ENCODE measurements at places on chromosomes 6 and 20.

DNA sequence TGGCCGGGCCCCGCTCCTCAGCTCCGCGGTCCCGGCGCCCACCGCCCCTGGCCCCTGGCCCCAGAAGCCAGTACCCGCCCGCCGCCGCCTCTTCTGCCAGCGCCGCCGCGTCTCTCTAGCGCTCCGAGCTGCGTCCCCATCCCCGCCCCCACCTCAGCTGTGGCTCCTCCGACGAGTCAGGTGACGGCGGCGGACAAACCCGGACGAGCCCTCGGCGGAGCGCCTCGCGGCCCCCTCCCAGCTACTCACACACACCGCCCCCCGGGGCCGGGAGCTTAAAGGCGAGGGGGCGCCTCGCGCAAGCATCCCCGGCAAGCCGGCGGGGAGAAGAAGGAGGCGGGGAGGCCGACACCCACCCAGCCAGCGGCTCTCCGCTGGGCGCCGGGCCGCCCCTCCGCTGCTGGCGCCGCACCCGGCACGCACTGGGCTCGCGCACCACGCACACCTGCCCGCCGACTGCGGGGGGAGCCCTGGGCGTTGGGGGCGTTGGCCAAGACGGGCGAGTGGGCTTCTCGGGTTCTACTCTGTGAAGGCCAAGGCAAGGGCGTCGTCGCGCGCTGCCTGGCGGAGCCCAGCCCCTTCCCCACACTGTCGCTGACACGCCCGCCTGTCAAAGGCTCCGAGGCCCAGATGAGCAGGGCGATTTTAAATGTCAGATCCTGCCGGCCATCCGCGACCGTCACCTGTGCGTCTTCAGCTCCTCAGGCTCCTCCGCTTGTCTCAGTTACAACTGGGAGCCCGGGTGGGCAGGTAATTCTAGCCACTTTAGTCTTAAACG, at the start of gene SNAP91:
SNAP91 (minus strand) TSS at position 132 of the 778 bp plus-strand sequence. CDS start 1,174 bp downstream, outside the sequence.
- DNase-seq, result no peak

DNA sequence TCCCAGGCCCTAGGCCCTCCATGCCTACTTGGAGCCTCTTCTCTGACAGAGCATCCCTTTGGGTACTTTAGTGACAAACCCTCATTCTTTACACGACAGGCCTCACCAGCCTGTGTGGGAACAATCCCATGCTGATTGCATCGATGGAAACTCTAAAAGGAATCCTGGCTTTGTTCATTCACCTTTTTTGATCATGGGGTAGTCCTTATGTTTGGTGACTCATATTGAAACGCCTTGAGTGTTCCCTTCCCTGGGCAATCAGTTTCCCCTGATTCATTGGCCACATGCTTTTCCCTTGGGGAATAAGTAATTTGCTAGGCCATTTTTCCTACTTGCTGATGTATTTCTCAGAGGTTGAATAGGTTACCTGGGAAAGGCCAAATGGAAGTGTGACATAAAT, 14.7 kb upstream of the TNFAIP3 start:
- DNase-seq, result no peak

DNA sequence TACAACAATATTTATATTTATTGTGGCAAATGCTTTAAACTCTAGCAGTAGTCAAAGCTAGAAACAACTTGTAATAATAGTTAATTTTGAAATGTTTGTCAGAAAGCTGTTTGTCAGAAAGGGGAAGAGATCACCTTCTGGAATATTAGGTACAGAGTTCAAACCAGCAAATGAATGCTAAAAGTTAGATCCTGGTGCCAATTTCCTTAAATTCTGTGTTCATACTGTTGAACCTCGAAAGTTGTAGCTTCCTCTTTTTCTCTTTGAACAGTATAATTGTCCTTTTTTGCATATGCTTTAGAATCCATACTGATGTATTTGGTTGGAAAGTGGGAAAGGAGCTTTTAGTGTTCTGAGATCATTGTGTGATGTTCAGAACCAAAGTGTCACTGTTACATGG, 22.4 kb downstream of the ITCH start:
- DNase-seq, result no peak

GRCh38 chr6:129446272-129447197, 263.4 kb downstream of the ARHGAP18 start:
- DNase-seq, result no peak

DNA sequence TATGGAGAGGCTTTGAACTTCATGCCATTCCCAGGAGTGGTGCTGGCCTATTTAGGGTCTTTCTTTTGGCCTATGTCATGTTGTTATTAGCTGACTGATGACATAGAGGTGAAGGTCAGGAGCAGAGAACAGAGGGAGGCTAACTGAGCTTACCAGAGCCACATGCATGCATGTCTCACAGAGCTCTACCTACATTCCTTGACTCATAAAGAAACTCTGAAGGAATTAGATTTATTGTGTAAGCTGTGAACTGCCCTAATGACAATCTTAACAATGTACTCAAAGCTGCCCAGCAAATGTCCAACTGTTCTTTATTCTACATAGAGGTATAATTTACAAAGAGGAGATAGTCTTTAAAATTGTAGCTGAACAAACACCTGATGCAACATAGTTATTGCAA, 192.7 kb upstream of the CNR1 start:
- DNase-seq, result no peak

DNA sequence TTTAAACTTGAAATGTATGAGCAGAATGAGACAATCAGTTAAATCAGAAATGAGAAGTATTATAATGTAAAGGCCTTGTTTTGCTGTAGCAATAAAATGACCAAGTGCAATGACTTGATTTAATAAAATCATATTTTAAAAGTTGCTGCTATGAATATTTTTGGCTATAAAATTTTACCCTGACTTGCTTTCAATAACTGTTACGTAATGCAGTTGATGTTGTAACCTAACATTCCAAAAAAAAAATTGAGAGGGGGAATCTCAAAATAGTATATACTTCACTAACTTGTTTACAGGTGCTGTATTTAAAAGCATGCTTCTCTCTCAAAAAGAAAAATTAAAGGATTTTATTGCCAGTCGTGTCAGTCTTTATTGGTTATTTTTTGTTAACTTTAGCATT, 71.6 kb upstream of the ADGRF4 start:
- no peak for DNase-seq

- DNase-seq, result no peak
Observed at GRCh38 chr20:51196991-51197651, 174.2 kb upstream of the KCNG1 start.

- peak; percentile 78 for DNase-seq
Observed at GRCh38 chr6:148761527-148762011, 14.7 kb downstream of the UST start.

GRCh38 chr6:6236730-6237469, 83.6 kb downstream of the F13A1 start:
- no peak for DNase-seq

DNA sequence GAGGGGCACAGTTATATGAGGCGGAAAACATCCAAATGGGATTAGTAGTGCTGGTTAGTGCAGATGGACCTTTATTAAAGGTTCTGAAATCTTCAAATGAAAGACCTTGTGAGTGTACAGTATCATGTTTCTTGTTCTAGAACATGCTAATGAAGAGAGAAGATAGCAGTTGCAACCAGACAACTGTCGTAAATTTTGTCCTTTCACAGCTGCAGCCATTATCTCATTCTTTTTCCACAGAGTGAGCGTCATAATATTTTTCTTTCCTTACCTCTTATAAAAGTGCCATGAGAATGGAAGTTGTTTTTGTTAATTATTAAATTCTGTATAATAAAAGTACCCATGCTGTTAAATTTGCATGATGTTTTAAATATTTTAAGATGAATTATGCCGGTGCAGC, 4.4 kb upstream of the C6orf163 start:
- no peak for DNase-seq

DNA sequence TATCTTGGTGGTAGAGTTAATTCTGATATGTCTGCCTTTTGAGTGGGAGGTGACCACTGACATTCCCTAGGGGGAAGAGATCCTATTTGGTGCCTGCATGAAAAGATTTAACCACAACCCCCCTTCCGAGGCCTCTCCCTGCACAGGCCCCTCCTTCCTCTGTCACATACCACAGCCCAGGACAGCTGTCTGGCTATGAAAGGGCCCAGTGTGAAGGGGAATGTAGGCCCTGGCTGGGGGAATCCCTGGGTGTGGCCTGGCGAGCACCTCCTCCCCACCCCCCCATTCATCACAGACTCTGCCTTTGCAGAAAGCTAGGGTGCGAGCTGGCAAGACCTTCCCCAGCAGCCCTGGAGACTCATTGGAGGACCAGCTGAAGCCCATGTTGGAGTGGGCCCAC, 27.4 kb upstream of the MAPRE1 start:
- peak; percentile 65 for DNase-seq

- DNase-seq, result peak; percentile 82
Observed at GRCh38 chr6:37705239-37706051, 7.8 kb upstream of the MDGA1 start.

GRCh38 chr6:147204843-147205311, 660 bp downstream of the STXBP5 start:
- peak; percentile 10 for DNase-seq

- DNase-seq, result no peak
Observed at GRCh38 chr6:44837255-44837654, 449.7 kb downstream of the CDC5L start.
